ENCODE measurements at places on chromosomes 16 and 17.
A peak's percentile ranks its signal among the peaks of the same experiment; 100 is the strongest.

GRCh38 chr17:79836510-79836971, 2.7 kb downstream of the CBX4 start:
- no peak for DNase-seq

GRCh38 chr17:40350689-40351358, 13.7 kb downstream of the GJD3 start:
- DNase-seq: no peak

DNA sequence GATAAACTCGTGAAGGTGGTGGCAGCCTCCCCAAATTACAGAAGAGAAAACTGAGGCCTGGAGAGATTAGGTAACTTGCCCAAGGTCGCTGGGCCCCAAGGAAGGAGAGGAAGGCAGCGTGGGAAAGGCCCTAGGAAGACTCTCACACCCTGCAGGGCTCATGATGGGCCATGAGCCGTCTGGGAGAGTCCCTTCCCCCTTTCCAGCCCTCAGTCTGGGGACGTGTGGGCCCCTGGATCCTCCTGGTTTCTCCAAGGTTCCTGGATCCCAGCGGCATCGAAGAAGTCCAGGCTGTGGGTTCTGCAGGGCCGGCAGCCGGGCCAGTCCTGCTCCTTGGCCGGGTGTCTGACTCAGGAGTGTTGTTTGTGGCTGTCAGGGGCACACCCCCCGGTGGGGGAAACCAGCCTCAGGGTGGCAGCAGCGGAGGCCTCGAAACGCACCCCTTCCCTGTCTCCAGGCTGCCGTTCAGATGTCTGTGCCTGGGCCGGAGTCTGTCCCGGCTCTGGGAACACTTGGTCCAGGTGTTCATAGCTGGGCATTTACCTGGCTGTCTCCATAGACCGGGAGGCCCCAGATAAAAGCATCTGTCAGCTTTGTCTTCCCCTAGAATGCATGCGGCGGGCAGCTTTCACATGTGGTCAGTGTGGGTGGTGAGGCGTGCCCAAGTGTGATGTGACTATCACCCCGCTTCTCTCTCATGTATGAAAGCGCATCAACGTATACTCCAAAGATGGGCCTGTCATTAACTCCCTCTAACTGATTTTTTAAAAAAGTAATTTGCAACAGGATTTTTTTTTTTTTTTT, 3.7 kb upstream of the RAP1GAP2 start:
- DNase-seq: no peak

DNA sequence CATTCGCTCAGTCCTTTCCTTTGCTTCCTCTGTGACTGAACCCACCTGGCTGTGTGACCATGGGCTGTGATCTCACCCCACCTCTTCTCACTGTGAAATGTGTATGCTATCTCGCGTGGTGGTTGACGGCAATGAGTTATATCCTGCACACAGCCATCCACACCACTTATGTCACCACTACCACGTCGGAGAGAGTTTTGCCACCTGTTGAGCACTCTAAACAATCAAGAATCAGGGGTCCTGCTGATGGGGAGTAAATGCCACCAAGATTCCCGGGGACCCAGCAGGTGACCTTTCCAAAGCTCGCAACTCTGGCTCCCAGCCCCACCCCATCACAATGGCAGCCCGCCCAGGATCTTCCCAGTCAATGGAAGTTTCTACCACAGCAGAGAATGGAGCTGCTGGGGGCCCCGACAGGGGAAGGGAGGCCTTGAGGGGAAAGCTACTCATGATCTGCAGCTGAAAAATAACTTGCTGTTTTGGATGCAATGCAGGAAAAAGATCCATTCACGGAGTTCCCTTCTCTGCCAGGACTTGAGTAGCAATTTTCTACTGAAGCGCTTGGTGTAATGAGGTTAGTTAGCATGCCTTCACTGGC, 26.2 kb upstream of the RCVRN start:
- no peak for DNase-seq

DNA sequence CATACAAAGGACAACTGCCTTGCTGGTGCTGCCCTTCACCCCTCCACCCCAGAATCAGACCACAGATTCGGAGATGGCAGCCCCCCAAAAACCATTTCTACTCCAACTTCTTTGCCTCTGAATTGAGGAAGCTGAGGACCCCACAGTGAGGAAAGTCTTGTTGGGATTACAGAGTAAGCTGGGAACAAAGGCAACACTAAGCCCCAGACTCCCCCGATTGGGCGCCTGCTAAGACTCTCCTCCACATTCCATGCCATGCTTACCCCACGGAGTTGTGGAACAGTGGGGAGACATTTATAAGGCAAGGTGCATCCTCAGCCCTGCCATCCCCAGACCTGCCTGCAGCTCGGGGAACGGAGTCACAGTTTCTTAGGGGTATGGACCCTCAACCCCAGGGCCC, 1.9 kb downstream of the GIT1 start:
- DNase-seq: no peak

DNA sequence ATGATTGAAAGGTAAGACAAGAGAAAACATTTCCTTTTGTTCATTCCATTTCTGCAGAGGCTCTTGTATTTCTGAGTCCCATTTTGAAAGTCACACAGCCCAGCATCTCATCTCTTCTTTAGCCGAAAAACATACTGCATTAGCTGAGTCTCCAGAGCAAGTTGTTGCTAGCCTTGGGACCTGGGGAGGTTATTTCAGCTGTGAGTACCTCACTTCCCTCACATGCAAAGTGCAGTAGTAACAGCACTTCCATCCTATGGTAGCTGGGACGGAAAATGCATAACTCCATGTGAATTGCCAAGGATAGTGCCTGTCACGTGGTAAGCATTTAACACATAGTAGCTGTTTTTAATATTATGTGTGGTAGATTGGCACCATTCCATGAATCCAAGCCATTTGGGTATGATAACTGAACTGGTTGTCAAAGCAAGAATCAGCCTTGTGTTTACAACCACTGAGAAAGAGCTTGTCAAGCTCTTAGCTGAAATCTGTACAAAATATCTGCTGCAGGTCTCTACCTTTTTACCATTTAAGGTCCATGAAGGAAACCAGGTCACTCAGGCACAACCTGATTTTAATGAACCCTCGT, 345.7 kb downstream of the CDH13 start:
- DNase-seq: no peak

GRCh38 chr16:53213542-53213941, 158.8 kb downstream of the CHD9 start:
- no peak for DNase-seq

GRCh38 chr17:49978501-49978900, 9.5 kb downstream of the DLX4 start:
- no peak for DNase-seq

DNA sequence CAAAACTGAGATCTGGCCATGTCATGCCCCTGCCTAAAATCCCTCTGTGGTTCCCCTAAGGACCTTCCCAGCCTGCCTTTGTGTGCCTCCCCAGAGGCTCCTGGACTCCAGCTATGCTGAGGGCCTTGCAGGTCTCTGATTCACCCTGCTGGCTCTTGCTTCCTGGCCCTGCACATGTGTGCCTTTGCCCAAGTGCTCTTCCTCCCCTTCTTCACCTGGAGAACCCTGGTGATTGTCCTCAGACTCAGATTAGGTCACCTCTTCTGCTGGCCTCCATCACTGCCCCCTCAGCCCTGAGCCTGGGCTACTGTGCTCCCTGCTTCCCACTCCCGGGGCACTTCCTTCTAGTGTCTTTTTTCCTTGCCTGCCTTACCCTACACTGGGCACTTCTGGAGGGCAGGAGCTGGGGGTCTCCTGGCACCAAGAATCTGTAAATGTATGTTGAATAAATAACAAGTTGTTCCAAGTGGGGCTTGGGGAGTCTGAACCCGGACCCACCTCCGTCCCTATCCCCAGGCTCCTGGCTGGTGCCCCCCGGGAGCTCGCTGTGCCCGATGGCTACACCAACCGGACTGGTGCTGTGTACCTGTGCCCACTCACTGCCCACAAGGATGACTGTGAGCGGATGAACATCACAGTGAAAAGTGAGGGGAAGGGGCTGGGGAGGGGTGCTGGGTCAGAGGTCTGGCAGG, 7.8 kb downstream of the ITGA3 start:
- no peak for DNase-seq

DNA sequence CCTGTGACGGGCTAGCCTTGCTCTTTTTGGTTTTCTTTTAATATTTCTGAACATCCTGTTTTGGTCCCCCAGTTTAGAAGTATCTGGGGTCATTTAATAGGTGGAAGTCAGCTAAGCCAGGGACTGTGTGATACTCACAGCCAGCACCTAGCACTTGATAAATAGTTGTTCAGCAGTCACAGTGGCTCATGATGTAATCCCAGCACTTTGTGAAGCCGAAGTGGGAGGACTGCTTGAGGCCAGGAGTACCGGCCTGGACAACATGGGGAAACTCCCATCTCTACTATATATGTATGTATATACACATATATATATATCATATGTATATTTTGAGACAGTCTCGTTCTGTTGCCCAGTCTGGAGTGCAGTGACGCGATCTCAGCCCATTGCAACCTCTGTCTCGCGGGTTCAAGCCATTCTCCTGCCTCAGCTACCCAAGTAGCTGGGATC, 1.8 kb upstream of the ZNRF1 start:
- DNase-seq: no peak

- no peak for DNase-seq
Measured at GRCh38 chr16:57807252-57807967, 5.1 kb upstream of the KIFC3 start.

- peak; percentile 98 for DNase-seq
Measured at GRCh38 chr17:996554-997344, at the start of gene TIMM22. TSS of gene TIMM22 (plus strand) at chr17:997129. CDS start at chr17:997143, 14 bp downstream.

DNA sequence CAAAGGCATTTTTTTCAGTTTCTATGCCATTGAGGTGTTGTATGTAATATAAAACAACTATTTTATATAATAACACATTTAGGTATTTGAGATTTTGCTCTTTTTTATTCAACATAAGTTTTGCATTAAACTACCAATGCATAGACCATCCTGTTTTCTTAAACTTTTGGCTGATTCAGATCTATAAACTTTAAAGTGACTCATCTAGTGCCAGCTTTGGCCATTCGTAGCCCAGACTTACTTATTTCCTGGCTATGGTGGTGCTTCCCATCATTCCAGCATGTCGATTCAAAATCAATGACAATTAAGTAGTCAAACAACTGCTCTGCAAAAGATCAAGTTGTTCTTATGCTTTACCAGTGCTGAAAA, 3.1 kb downstream of the ERI2 start:
- no peak for DNase-seq

GRCh38 chr17:41013606-41014005, 4.7 kb upstream of the KRTAP3-1 start:
- no peak for DNase-seq

DNA sequence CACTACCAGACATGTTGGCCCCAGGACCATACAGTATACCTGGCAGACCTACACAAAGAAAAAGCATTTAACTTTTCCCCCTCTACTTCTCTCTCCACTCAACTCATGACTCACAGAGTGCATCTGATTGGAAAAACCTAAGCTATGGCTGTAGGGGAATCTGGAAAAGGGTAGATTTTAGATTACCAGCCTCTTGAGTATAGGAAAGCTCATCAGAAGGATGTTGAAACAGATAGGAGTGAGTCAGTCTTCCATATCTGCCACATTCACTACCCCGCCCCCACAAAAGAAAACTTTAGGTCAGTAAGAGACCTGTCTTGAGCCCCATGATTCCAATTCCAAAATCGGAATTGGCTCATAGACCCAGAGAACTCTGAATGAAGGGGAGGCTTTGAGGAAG, 12.3 kb downstream of the KRT9 start:
- DNase-seq: no peak

GRCh38 chr17:40561871-40562611, 3.2 kb downstream of the CCR7 start:
- DNase-seq: no peak

DNA sequence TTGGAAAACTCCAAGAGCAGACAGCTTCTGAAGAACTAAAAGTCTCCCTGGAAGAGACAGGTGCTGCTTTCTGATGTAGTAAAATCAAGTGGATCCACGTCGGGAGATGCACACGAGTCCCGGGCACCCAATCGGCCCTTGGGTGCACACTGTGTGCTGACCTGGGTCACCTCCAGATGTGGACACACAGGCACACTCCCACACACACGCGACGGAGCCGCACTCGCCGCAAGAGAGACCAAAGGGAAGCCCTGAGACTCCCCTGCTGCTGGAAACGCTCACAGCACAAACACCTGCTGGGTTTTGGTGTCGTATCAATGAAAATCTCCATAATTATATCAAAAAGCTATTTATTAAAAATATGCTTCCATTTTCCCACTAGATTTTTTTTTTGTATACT, 94.2 kb downstream of the ANKRD11 start:
- DNase-seq: no peak

DNA sequence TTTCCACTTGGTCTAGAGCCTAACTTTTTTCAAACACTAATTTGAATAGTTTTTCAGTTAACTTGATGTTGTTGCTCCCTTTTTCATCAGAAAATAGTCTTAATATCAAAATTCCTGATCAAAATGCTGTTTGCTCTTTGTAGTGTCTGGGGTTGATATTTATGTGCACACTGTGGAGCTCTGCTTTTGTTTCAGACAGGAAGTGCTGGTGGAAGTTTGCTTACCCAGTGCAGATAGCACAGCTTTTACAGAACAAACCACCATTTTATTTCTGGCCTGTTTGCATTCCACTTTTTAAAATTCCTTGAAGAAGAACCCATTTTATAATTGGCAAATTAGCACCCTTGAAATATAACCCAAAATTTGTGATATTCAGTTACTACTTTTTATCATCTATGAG, 125.4 kb downstream of the MRTFB start:
- no peak for DNase-seq

DNA sequence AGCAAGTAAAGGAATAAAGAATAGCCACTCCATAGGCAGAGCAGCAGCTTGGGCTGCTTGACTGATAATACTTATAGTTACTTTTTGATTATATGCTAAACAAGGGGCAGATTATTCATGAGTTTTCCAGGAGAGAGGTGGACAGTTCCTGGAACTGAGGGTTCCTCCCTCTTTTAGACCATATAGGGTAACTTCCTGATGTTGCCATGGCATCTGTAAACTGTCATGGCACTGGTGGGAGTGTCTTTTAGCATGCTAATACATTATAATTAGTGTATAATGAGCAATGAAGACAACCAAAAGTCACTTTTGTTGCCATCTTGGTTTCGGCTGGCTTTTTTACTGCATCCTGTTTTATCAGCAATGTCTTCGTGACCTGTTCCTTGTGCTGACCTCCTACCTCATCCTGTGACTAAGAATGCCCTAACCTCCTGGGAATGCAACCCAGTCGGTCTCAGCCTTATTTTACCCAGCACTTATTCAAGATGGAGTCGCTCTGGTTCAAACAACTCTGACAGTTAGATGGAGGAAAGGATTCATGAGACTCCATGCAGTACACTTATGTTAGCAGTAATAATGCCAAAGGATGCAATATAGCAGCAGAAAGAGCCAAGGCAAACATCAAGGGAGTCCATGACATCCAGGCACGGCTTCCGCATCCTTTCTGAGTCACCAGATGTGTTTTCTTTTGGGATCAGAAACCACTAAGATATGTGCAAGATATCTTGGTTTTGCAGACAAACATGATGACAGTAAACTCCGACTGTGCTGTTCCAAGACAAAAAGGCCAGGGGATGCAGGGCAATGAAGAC, 55.8 kb upstream of the B4GALNT2 start:
- no peak for DNase-seq

GRCh38 chr17:53017227-53017626, 805.5 kb upstream of the KIF2B start:
- no peak for DNase-seq

Measured in endothelial cell (in vitro differentiated cells).